SK-N-SH treated with all-trans-retinoic acid at 6 μM for 48 hours (cell line): ENCODE measurements at places on chromosomes 3 and 15.

DNA sequence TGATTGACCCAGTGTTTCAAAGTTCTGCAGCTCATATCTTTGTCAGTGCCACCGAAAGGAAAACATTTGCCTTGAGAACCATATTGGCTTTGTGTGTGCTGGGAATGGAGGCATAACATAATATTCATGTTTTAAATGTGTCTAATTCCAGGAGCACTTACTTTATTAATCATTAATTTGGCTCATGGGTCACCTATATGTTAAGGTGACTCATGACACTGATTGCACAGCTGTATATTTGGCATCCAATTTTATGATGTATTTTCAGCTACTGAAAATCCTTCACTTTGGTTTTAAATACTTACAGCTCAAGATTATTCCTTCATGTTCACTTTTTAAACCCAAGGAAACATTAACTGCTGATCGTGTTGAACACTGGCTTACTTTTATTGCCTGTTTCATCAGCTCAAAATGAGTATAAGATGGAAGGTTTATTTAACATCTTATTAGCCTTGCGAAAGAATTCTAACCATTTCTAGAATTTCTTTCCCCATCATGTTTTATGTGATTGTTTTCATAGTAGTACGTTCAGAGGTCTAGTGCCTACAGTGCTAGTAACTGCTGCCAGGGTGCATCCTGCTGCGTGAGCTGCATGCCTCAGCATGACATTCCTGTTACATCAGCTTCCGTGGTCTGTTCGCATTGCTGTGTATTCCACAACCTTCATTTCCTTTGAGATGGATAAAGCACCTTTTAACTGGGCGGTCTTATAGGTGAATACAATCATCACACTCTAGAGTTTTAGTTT lies 63.7 kb downstream of the LRCH3 start:
- ATAC-seq: peak; percentile 64; the same call in 2 of the 3 replicates

DNA sequence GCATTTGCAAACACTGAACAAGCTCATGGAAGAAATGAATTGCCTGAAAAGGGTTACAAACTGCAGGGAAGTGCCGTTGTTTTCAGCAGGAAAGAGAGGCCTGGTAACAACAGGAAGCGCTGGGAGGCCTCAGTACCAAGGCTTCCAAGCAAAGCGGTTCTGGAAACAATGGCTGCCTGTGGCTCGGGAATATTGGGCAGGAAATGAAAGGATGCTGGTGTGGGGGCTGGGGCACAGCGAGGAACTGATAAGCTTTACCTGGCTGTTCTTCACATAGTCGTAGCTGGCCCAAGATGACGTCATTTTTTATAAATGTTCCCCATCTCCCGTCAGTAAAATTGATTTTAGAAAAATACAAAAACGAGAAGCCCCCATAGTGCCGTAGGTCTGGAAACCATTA lies 55.9 kb downstream of the ARHGAP31 start:
- ATAC-seq: no peak

DNA sequence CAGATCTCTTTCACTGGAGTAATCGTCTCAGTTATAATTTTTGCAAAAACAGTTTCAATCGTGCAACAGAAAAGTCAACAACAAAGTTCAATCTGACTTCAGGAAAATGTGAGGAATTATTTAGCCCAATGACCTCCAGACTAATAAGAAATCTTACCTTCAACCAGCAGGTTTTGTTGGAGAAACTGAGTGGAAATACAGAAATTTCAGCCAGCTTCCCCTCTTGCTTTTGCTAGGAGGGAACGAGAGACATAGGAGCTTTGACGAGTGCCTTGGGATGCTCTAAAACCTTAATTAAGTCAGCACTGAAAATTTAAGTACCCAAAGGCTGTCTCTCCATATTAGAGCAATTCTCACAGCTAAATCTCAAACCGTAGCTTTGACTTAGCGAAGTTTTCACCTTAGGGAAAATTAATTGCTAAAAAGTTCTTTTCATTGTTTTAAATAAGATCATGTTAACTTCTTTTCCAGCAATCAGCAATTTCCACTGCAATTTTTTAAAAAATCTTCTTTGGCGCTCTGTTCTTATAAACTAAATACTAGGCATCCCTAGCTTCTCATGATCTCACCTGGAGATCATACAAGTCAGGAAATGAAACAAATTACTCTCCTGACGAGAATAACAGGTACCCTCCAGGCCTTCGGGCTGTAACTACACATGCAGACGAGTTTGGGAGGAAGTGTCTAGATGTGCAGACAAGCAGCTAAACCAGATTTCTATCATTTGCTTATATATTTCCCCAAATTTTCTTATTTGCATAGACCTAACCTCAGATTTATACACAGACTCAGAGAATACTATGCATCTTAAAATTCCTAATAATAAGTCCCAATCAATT lies 250.2 kb downstream of the FAM43A start:
- ATAC-seq: no peak

DNA sequence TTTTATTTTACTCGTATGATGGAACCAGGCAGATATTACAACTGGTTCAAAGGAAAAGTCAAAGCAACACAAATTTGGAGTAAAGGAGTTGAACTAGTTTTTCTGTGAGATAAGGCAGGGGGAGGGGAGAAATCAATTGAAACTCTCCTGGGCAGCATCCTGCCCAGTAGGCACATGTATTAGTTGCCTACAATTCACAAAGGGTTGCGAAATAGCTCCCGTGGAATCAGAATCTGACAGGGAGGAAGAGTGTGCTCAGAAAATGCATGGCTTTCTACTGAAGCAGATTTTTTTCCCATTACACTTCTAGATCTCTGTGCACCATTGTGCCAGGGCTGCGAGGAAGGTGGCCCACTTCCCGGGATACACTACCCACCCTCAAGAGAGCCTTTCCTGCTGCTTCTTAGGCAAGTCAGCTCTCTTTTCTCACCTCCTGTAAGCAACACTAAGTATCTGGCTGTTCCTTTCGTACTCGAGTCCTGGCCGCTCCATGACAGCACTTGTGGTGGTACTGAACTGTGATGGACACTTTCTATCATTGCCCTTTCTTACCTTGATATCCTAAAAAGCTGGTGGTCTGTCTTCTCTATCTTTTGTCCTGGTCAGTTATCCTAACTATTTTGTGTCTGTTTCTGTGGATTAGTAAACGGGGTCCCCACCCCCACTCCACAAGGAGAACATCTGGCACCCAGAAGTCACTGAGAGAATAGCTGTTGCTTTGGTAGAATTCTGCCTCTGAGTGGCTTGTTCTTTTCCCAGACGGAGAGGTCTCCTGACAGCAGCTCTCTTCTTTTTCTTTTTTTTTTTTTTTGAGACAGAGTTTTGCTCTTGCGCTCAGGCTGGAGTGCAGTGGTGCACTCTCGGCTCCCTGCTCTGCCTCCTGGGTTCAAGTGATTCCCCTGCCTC lies 74.8 kb downstream of the RPL39L start:
- ATAC-seq: no peak

DNA sequence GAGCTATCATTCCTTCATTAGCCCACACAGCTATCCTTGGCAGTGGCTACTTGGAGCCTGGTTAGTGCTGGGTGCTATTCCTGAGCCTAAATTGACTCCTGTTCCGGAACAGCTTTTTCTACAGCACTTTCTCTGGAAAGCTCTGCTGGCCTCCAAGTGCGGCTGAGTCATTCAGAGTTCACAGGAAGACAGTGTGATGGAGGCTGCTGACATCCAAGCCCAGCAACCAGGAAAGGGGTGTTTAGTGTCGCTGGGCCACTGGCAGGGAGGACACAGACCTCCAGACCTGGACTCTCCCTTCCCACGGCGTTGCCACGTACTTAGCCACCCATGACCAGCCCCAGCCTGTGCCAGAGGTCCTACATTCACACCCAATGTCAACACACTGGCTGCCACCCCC lies 28.7 kb downstream of the CACNA2D2 start:
- ATAC-seq: peak; percentile 43

DNA sequence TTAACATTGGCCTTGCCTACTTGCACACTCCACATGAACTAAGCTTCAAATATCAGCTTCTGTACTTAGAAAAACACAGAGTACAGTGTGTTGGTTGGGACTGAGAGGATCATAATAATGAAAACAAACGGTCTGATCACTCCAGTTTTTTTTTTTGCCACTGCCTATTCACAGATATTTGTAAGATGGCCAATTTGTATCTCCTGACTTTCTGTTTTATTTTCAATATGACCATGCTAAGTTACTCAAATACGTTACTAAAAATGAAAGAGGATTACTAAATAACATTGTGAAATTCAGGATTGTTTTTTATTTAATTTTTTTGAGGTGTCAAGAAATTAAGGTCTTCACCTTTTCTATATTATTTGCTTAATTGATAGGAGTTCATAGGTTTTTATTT lies 595.1 kb downstream of the TUSC7 start:
- no peak for ATAC-seq

DNA sequence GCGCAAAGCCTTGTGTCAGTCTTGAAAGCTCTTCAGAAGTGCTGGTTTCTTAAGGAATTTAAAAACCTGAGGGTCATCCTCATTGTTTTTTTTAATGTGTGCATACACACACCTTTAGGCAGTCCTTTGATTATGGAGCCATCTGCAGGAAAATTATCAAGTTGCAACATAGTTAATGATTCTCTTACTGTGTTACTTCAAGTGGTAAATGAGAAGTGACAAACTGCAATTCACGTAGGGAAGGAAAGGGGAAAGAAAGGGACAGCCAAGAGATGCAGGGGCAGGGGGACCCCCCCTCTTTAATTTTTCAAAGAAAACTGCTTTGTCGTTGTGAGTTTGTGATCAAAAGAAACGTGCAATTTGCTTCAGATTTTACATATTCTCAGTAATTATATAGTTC lies 162.4 kb upstream of the CGNL1 start:
- peak; percentile 67 for ATAC-seq

- peak; percentile 31; the same call in 2 of the 3 replicates for ATAC-seq
These were observed 36.5 kb downstream of the MGLL start for GRCh38 chr3:127785711-127786265.
